ENCODE measurements at places on chromosomes 3 and 15. TPM values are rescaled to one million over a fixed set of nuclear protein-coding genes. Genes with fewer than 3 reads are reported as not detected.

- no peak for DNase-seq
These were observed 215.0 kb downstream of the MECOM start for GRCh38 chr3:169448501-169448900.

GRCh38 chr15:76056931-76057330 is 2.9 kb upstream of the TMEM266 start:
- DNase-seq: no peak

DNA sequence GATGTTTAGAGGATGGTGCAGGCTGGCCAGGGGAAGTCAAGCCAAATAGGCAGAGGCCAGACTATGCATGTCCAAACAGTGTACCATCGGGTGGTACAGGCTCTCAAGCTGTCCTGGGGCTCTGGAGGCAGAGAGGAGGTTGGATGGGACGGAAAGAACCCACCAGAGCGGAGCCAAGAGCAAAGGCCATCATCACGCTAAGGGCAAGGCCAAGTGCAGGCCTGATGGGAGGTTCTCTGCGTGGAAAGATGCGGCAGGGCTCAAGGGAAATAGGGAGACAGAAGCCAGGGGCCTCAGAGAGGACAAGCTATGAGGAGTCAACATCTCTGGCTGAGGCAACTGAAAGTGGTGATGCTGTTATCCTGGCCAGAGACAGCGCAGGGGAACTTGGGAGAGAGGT is 102.7 kb downstream of the ASB7 start:
- DNase-seq: no peak

Gene SLC24A5
- total RNA-seq: not detected

Gene RTP1
- total RNA-seq: not detected

- DNase-seq: no peak
These were observed 19.4 kb upstream of the ALAS1 start for GRCh38 chr3:52178537-52178936.

GRCh38 chr15:90665288-90666134 is 51.6 kb upstream of the BLM start:
- peak; percentile 82 for DNase-seq

Gene BCL2A1
- total RNA-seq: 34.6 TPM

- no peak for DNase-seq
These were observed 36.5 kb downstream of the QTRT2 start for GRCh38 chr3:114093016-114093380.

Data from activated naive CD8-positive, alpha-beta T cell treated with anti-CD3 and anti-CD28 coated beads, Interleukin-2, amount 10 ng/mL, durations not matched to agents 7 days and 5 days (primary cell).